ENCODE measurements at places on chromosomes 2 and 18.

- DNase-seq, result no peak
Measured at GRCh38 chr2:31014516-31014915, 123.7 kb downstream of the GALNT14 start.

GRCh38 chr18:77110400-77110799, 22.2 kb downstream of the MBP start:
- no peak for DNase-seq

GRCh38 chr2:85794038-85794441, 40.2 kb downstream of the ATOH8 start:
- no peak for DNase-seq

- DNase-seq, result no peak
Measured at GRCh38 chr2:100485396-100485795, 15.1 kb downstream of the NMS start.

- no peak for DNase-seq
Measured at GRCh38 chr2:239788576-239789098, 236.5 kb downstream of the NDUFA10 start.

Measured in HEK293T (cell line).